ENCODE measurements at places on chromosomes 4 and X.
A peak's percentile ranks its signal among the peaks of the same experiment; 100 is the strongest.

DNA sequence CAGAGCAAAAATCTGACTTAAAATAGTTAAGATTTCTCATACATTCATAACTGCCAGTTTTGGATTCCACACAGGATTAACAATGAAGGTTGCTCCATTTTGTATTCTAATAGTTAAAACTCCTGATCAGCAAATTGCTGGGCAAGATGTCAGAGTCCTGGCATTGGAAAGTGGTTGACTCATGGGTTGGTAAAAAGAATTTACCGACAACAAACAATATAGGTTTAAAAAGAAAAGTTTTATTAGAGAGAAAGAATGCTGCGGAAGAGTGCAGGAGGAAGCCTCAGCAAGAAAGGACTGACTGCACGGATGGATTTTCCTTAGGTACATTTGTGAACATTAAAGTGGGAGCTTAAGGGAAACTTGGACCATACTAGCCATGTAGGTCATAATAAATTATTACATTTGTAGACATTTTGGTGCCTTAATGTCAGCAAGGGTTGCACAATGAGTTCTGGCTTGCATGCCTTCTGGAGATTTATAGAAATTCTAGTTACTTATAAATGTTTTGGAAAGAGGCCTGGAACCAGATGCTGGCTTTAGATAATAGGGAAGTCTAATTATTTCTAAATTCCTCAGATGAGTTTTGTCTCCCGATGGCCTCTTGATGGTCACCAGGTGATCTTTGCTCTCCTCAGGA is 25.4 kb upstream of the IL2 start:
- no peak for DNase-seq

GRCh38 chr4:127828121-127828520 is 46.0 kb downstream of the HSPA4L start:
- DNase-seq: no peak

GRCh38 chr4:162016219-162016618 is 147.6 kb downstream of the FSTL5 start:
- no peak for DNase-seq

GRCh38 chr4:168600796-168601583 is 104.1 kb downstream of the PALLD start:
- no peak for DNase-seq

GRCh38 chrX:12894074-12895030 is 12.1 kb upstream of the TLR8 start:
- DNase-seq: peak; percentile 15

DNA sequence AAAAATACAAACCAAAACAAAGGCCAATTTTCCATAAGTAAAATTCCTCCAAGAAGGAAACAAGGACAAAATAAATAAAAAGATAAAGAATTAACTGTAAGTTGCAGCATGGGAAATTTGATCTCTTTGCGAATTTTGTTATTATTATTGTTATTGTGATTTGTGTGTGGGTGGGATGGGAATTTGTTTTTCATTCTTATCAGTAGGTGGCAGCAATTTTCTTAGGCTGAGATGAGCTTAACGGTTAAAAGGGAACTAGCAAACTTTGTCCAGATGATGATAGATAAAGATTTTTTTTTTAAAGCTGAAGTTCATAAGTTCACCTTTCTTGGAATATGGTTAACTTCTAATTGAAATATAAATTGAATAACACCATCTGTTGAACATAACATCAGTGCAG is 83.2 kb upstream of the IL1RAPL2 start:
- DNase-seq: no peak

DNA sequence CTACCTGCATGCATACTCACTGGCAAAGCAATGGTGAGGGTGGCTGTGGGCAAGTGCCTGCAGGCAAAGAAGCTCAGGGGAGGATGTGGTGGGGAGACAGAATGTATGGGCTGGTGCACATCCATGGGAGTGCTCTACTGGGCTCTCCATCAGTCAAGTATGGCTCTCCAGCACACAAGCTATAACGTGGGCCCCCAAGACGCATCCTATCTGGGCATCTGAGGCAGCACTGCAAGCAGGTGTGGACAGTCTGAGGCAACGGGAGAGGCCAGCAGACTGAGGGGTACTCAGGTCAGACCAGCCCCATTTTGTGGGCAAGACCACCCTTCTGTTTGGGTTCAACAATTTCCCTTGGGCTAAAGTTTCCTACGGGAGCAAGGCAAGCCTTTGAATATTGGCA is 1227.8 kb downstream of the FAM133A start:
- no peak for DNase-seq

DNA sequence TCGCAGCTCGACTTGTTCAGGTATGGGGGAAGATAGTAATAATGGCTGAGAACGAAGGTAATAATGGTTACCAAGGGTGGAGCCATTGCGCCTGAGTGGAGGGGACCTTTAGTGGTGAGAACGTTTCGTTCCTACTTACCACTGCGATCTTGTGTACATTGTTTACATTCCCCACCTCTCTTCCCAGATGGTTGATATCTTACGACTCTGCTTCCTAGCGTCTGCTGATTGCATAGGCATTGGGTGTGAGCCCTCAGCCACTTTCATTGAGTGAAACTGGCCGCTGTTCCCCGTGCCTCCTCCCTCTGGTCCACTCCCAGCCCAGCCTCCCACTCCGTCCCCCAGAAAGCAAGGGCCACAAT is 850 bp downstream of the IGBP1 start:
- no peak for DNase-seq

- peak; percentile 41 for DNase-seq
These were observed at the start of gene XIAP for GRCh38 chrX:123859846-123860838. TSS of gene XIAP (plus strand) at chrX:123860053. CDS start at chrX:123885663, 25,610 bp downstream.

DNA sequence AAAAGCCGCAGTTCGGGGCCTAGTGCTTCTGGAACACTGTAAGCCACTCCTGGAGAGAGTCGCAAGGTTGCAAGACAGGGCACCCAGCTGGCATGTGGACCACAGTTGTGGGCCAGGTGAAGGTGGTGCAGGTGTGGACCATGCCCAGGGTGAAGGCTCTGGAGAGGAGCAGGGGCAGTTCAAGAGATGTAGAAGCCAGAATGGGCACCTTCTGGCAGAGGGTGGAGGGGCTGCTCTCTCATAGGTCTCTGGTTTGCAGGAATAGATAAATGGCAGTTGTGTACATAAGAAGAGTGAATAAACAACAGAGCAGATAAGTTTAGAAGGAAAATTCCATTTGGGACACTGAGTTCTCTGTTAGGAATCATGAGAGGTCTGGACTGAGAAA is 38.6 kb downstream of the TNIP3 start:
- no peak for DNase-seq

- DNase-seq: no peak
These were observed 135.4 kb upstream of the OTUD4 start for GRCh38 chr4:145315811-145316225.

Data from activated T-helper 1 cell treated with Interleukin-2 at 50 U/mL for 16 hours (primary cell).